ENCODE measurements at places on chromosomes 2 and 18. TPM values are rescaled to one million over a fixed set of nuclear protein-coding genes. Genes with fewer than 3 reads are reported as not detected.

- no peaks in the 10 kb centered on the region for H3K36me3 ChIP-seq
- H3K27ac ChIP-seq: peak overlapping the region; percentile 92
- peak overlapping the region; percentile 88 for H3K4me3 ChIP-seq
- DNase-seq: no peak
These were observed 573 bp downstream of the PAIP2B start for GRCh38 chr2:71226096-71226964.

DNA sequence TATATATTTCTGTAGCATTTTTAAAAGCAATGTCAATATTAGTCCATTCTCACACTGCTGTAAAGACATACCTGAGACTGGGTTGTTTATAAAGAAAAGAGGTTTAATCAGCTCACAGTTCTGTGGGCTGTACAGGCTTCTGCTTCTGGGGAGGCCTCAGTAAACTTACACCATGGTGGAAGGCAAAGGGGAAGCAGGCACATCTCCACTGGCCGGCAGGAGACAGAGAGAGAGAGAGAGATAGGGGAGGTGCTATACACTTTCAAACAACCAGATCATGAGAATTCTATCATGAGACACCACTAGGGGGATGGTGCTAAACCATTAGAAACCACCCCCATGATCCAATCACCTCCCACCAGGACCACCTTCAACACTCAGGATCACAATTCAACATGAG lies 43.1 kb downstream of the CHMP3 start:
- H3K27me3 ChIP-seq: no peaks in the 10 kb centered on the region
- no peaks in the 10 kb centered on the region for H3K36me3 ChIP-seq

Gene RAD51AP2
- total RNA-seq: not detected

GRCh38 chr18:21680161-21680560 lies 24.4 kb downstream of the ABHD3 start:
- H3K4me3 ChIP-seq: no peak overlapping the region
- no peak for DNase-seq
- no peaks in the 10 kb centered on the region for H3K4me1 ChIP-seq
- no peaks in the 10 kb centered on the region for H3K27me3 ChIP-seq
- no peaks in the 10 kb centered on the region for H3K36me3 ChIP-seq
- no peak overlapping the region for H3K27ac ChIP-seq

Gene OSR1
- total RNA-seq: 96.4 TPM

DNA sequence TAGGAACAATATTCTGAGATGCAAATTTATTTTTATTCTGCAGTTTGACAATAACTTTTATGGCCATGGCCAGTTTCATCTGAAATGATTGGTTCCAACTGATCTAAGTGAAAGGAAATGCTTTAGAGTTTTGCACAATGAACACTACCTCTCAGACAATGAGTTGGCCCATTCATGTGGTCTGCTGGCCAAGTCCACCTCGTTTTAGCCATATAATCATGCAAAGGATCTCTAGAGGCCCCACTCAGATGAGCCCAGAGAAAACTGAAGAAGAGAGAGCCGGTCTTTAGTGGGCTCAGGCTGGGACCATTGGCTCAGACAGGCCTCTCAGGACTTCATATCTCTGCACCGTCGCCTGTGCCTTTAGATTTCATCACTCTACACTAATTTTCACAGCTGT lies 254.7 kb downstream of the MREG start:
- no peaks in the 10 kb centered on the region for H3K27me3 ChIP-seq
- H3K4me1 ChIP-seq: peaks cover 7% of the 10 kb centered on the region
- no peaks in the 10 kb centered on the region for H3K36me3 ChIP-seq
- DNase-seq: no peak

Gene CTDP1
- 22.0 TPM for total RNA-seq

Gene NTSR2
- not detected for total RNA-seq

- DNase-seq: no peak
- H3K36me3 ChIP-seq: no peaks in the 10 kb centered on the region
- H3K4me3 ChIP-seq: no peak overlapping the region
- H3K4me1 ChIP-seq: peaks cover 9% of the 10 kb centered on the region
- no peaks in the 10 kb centered on the region for H3K27me3 ChIP-seq
- no peak overlapping the region for H3K27ac ChIP-seq
These were observed 2010.4 kb upstream of the LRRTM1 start for GRCh38 chr2:82314836-82315472.

Gene MEP1B
- total RNA-seq: not detected

Gene ZNF892
- 3.5 TPM for total RNA-seq

GRCh38 chr2:118246726-118247125 lies 158.5 kb downstream of the INSIG2 start:
- no peaks in the 10 kb centered on the region for H3K36me3 ChIP-seq
- no peak for DNase-seq
- H3K27ac ChIP-seq: no peak overlapping the region
- no peaks in the 10 kb centered on the region for H3K4me1 ChIP-seq

GRCh38 chr2:202014759-202015211 lies 18.9 kb upstream of the FZD7 start:
- no peak overlapping the region for H3K4me3 ChIP-seq
- no peak for DNase-seq
- H3K4me1 ChIP-seq: peaks cover 28% of the 10 kb centered on the region
- no peaks in the 10 kb centered on the region for H3K36me3 ChIP-seq

Gene GKN1
- not detected for total RNA-seq

Gene SNTG2
- total RNA-seq: 5.2 TPM

Gene FABP1
- not detected for total RNA-seq

DNA sequence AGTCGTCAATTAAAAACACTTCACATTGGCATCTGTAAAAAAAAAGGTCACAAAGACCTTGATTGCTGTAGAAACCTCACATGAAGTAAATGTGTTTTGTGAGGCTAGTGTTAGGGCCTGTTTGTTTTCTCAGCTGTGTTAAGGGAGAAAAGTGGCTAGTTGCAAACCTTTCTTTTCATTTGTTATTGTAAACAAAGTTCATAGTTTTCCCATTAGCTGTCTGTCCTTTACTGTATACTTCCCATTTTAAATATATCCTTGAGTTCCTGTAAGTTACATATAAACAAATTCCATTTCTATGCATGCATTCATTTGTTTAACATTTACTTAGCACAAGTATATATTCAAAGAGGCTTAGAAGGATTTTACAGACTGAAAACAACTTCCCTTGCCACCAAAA lies 1250.2 kb downstream of the LRP1B start:
- no peak overlapping the region for H3K27ac ChIP-seq
- no peaks in the 10 kb centered on the region for H3K27me3 ChIP-seq
- H3K36me3 ChIP-seq: no peaks in the 10 kb centered on the region
- no peaks in the 10 kb centered on the region for H3K4me1 ChIP-seq

Gene IWS1
- total RNA-seq: 36.6 TPM

DNA sequence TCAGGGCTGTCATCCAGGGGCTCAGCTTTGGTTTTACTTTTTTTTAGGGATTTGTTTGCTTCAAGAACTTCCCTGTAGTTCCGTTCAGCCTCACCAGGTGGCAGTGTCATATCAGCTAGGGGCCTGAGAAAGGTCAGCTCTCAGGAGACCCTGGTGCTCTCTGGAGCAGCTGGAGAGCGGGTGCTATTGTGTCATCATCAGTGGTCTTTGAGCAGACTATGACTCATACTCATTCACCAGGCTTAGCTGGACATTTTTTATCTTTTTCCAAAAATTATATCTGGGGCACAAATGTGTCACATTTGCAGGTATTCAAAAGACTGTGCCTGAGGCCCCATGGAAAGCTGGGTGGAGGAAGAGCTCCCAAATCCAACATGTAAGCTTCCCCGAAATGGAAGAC lies 24.4 kb downstream of the ZNF892 start:
- H3K36me3 ChIP-seq: no peaks in the 10 kb centered on the region
- H3K27ac ChIP-seq: no peak overlapping the region
- no peak for DNase-seq
- no peak overlapping the region for H3K4me3 ChIP-seq
- H3K27me3 ChIP-seq: no peaks in the 10 kb centered on the region
- no peaks in the 10 kb centered on the region for H3K4me1 ChIP-seq
